ENCODE measurements at places on chromosomes 6 and 20.

GRCh38 chr6:118197539-118197938, 290.5 kb downstream of the SLC35F1 start:
- DNase-seq: no peak

DNA sequence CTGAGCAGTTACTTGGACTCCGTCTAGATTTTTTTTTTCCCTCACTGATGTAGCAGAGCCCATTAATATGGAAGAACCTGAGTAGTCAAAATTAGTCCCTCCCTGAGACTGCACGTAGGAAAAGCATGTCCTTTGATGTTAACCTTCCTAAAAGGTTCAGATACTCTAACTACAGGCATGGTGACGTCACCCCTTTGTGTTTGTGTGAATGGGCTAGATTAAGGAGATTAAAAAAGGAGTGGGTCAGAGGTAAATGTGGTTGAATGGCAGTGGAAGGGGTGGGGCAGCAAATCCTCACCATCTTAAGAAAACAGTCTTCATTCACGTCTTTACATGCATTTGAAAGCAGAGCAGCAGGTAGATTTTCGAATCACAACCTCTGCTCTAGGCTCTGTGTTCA, 521.1 kb downstream of the TFAP2B start:
- DNase-seq: peak; percentile 71

DNA sequence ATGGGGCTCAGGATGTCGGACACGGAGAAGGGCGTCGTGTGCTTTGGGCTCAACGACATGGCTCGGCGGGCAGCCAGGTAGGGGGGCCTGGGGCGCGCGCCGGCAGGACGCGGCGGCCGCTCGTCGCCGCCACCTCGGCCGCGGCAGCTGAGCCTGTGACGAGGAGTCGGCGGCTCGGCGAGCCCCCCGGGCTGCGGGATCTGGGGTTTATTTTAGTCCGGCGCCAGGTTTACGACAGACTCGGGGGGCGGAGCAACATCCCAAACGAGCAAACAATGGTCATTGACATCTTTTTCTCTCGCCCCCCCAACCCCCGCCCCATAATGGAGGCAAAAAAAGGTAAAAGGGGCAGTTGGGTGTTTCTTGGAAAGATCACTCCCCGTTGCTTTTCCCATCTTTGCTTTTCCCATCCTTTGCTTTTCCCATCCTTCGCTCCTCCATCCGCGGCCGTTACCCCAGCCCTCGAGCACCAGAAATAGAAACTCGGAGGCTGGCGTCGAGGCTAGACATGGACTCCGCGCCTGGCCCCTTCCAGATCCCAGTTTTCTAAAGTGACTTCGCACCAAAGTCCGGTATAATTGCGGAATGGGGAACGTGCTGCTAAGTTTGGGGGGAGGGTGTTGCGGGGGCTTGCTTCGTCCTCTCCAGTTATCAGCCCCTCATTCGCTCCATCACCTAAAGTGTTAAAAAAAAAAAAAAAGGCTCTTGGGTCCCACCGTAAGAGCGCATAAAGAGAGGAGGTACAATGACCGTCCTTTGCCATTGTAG, at the start of gene NKX2-4:
TSS of gene NKX2-4 (minus strand) at position 186 of the 768 bp plus-strand sequence. CDS start at position 59, 127 bp downstream.
- no peak for DNase-seq

GRCh38 chr20:63165356-63166192, 50.4 kb downstream of the YTHDF1 start:
- DNase-seq: no peak

DNA sequence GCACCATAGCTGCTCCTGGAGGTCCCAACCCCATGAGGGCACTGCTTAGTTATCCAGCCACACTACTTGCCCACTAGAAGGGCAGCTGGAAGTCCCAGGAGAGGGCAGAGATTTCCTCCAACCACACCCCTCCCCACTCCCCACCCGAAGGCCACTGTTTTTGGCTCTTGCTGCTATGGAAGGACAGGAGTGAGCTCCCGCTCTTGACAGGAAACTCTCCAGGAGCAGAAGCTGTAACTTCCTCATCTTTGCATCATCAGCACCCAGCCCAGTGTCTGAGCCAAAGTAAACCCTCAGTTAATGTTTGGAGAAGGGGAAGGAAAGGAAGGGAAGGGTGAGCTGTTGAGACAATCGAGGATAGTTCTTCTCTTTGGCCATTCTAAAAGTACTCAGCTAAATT, 120.7 kb downstream of the MTFR2 start:
- no peak for DNase-seq

- peak; percentile 28 for DNase-seq
Observed at GRCh38 chr6:144793744-144794143, 508.6 kb downstream of the UTRN start.

DNA sequence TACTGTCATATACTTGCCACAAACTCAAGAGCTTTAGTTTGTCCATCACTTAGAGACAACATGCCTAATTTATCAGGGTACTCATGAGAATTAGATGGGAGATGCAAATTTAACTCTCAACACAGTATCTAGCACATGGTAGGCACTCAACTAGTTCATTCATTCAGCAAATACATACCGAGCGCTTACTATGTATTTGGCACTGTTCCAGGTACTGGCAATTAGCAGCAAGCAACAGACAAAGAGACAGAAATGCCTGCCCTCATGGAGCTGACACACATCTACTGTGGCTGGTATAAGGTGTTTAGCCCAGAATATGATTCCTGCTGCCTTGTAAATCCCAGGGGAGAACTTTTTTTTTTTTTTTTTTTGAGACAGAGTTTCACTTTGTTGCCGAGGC, 4.8 kb downstream of the MICAL1 start:
- no peak for DNase-seq

GRCh38 chr20:10666221-10667076, 7.3 kb downstream of the JAG1 start:
- DNase-seq: peak; percentile 39

- DNase-seq: no peak
Observed at GRCh38 chr6:15621203-15622044, 41.4 kb downstream of the DTNBP1 start.

GRCh38 chr20:34916774-34917354, 38.7 kb downstream of the GSS start:
- DNase-seq: no peak

DNA sequence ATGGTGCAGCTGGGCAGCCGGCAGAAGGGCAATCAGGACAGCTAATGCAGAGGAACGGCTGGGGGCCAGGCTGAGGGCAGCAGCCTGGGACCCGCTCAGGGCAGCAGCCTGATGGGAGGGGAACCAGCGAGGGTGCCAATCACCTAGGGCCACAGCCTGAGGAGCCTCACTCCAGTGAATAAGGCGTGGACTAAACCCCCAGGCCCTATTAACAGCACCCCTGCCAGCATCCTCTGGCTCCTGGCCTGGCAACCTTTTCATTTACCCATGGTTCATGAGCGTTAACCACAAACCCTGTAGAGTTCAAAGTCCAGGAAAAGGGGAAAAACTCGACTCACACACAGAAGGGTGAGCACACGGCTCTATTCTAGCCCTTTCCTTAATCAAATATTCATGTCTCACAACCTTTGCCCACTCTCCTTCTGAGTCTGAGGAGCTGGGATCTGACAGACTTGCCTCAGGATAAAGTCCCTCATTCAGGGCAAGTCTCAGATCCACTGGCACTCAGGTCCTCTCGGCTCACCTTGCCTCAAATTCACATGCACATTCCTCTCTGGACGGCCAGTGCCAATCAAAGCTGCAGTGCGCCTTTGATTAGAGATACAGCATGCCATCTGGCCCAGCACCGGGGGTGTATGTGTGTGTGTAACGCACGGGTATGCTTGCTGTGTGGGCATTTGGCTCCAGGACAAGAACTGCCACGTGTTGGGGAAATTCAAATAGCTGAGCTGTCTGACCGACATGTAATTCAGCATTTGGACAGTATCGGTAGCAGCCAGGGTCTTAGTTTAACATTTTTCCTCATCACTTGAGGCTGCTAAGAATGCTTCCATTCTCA, 86.9 kb upstream of the TRAF3IP2 start:
- no peak for DNase-seq

DNA sequence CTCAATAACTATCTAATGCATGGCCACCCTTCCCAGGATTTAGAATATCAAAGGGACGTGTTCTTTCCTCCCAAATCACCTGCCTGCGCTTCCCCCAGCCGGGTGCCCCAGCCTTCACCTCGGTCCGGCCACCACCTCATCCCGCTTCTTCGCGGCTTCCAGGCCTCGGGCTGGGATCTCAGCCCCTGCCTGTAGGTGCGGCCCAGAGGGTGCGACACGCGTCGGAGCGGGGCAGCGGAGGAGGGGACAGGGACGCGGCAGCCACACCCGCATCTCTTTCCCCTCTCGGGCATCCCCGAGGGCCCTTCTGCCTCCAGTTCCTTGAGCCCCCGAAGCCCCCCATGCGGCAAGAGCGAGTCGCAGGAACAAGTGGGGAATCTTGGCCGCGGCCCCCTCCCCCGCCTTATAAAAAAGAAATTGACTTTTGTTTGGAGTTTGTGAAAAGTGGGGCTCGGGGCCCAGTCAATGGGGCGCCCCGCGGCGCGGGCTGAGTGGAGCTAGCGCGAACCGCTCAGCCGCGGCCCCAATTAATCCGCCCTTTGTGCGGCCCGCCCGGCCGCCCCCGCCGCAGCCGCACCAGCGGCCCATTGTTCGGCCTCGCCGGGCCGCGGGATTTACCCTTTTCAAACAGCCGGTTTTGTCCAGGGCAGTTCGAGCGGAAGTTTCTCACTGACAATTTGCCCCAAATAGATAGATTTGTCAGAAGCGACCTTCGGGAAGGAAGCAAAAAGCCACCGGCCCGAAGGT, 8.4 kb upstream of the NR2E1 start:
- DNase-seq: no peak

DNA sequence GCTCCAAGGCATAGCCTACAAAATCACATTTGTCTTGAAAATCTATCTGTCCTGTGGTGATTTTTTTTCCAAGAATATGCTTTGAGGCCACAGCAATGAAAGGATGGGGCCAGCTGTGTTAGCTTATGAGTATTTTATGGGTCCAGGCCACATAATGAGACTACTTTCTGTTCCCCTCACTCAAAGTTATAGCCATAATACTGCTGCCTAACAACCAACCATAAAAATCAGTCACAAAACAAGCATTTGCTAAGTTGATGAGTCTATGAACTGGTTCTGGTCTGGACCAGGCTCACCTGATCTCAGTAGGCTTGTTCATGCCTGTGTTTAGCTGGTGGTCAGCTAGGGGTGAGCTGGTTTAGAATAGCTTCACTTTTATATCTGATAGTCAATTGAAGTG, 192.5 kb upstream of the PLCB4 start:
- no peak for DNase-seq

- no peak for DNase-seq
Observed at GRCh38 chr6:51571168-51571567, 516.2 kb downstream of the PKHD1 start.

- peak; percentile 72 for DNase-seq
Observed at GRCh38 chr20:16423311-16424212, 149.7 kb downstream of the KIF16B start.

DNA sequence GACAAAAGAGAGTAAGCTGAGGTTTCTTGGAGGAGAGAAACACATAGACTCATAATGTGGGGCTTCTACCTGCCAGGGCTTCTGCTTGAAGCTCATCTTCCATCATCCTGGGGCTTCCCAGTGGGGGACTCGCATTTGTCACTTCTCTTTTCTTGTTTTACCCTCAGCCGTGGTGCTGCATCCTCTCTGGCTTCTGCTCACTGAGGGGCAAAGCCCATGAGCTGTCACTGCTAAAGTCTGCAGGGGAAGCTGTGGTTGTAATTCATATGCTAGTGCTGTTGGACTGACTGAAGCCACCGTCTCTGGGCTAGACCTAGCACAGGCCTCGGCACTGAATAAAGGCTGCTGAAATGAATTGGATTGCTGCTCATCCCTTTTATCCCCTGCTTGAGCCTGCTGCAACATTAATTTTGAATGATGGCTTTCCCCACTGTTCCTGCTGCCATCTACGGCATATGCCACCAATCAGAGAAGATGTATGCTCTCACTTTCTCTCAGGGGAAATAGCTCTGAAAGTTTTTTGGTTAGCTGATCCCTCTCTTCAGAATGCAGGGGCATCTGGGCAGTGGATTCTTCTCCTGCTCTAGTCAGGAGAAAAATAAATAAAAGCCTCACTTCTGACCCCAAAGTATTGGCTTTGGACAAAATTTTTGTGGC, 568.4 kb upstream of the MAP3K7 start:
- DNase-seq: no peak

GRCh38 chr20:13102237-13102636, 93.5 kb downstream of the SPTLC3 start:
- peak; percentile 38 for DNase-seq

GRCh38 chr6:52284131-52284459, 447 bp downstream of the MCM3 start:
- DNase-seq: peak; percentile 63

DNA sequence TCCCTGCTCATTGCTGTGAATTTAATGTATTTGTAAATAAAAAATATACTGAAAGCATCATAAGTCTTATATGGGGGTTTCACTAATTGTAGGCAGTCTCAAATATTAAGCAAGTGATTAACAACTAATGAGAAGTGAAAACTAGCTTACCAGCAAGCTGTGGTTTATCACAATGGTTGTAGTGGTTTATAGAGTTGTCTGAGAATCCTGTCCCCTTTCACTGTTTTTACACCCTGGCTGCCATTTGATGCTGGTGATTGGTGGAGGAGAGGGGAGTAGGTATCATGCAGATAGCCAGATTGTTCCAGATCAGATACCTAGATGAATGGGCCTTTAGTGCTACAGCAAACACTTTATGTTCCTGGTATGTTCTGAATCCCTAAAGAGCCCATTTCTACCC, 6.0 kb downstream of the MKKS start:
- DNase-seq: no peak

- no peak for DNase-seq
Observed at GRCh38 chr6:87250019-87250418, 72.4 kb upstream of the SMIM8 start.

DNA sequence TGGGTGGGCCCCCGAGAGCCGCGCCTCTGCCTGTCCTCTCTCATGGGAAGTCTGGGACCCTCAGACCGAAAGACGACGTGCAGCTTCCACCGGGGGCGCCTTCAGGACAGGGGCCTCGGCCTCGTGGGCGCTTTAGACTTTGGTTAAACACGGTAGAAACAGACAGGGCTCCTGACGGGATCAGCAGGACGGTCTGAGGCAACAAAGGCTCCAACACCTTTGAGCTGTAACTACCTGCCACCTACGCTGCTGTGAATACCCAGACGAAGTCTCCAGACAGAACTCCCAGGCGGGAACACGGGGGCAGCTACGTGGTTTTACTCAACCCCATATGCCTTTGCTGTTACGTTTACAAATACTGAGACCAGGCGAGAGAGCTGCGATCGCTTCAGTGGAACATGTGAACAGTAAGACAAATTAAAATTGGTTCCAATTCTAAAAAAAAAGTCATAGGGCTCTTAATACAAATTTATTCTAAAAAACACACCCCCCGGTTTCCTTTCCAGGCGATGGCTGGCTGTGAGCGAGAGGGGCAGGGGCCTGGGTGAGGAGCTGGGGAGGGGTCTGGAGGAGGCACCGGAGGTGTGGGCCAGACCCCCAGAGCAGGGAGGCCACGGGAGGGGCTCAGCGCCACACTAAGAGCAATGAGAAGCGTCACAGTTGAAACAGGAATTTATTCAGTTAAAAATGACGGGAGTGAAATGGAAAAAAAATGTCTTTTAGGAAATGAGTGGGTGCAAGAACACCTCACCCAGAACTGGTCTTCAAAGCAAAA, 453.2 kb downstream of the QKI start:
- DNase-seq: no peak

GRCh38 chr6:99362678-99363268, 13.3 kb upstream of the FAXC start:
- no peak for DNase-seq

GRCh38 chr6:49980898-49981297, 11.5 kb upstream of the DEFB113 start:
- DNase-seq: peak; percentile 3
